ENCODE measurements at places on chromosomes 5 and 9. TPM values are rescaled to one million over a fixed set of nuclear protein-coding genes. Genes with fewer than 3 reads are reported as not detected.

DNA sequence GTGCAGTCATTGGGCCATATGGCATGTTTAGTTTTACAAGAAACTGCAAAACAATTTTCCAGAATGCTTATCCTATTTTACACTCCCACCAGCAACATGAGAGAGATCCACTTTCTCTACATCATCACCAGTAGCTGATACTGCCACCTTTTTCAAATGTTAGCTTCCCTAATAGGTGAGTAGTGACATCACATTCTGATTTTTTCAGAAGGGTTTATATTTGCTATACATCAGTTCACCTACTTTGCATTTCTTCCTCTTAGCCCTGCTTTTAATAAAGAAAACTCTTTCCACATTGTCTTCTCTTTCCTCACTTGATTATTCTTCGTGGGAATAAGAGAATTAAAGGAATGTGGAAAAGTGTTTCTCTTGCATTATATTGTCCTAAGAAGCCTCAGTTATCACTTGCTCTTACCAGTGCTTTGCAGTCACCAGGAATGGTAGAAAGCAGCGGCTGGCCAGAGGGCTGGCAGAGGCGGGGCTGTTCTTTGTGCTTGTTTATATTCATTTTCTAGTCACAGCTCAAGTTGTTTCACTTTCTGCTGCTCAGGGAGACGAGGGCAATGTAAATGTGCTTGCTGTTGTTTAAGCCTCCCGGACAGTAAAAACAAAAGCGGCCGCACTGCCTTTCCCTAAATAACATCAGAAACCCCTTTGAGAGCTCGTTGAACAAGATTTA lies 164.8 kb downstream of the HSD17B3 start:
- peak overlapping the region; percentile 60 for H3K27ac ChIP-seq
- no peak overlapping the region for H3K4me3 ChIP-seq
- no peaks in the 10 kb centered on the region for H3K36me3 ChIP-seq

The FGF18 gene
- 2.3 TPM for total RNA-seq

The ANKHD1 gene
- 136 TPM for total RNA-seq

DNA sequence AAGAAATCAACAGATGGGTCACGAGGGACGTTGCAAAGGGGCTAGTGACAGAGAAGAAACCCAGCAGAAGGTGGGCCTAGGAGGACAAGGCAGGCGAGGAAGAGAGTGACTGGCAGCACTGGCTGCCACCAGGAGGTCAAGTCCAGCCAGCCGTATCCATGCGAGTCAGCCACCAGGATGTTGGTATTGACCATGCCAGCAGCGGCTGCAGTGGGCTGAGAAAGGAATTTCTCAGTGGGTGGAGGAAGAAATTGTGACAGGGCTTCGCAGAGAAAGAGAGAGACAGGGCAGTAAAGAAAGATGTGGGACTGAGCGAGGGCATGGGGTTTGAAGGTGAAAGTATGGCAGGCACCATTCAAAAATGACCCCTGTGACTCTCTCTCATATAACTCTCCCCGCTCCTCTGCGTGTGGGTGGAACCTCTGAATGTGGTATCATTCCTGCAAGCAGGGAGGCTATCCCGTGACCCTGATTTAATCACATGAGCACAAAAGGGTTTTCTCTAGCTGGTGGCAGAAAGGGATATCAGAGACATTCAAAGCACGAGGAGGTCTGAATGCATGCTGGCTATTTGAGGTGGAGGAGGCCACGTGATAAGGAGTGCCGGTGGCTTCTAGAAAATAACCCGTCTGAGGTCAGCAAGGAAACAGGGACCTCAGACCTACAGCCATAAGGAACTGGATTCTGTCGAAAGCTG lies 45.4 kb upstream of the FBXW11 start:
- no peaks in the 10 kb centered on the region for H3K4me1 ChIP-seq
- no peak for DNase-seq
- H3K4me3 ChIP-seq = no peak overlapping the region
- no peaks in the 10 kb centered on the region for H3K27me3 ChIP-seq

The RASEF gene
- 16.9 TPM for total RNA-seq

The ENTPD8 gene
- 0.15 TPM for total RNA-seq

GRCh38 chr5:148998174-148998797 lies 64.6 kb downstream of the SH3TC2 start:
- no peak overlapping the region for H3K27ac ChIP-seq
- H3K4me1 ChIP-seq = no peaks in the 10 kb centered on the region
- H3K36me3 ChIP-seq = no peaks in the 10 kb centered on the region
- H3K4me3 ChIP-seq = no peak overlapping the region

DNA sequence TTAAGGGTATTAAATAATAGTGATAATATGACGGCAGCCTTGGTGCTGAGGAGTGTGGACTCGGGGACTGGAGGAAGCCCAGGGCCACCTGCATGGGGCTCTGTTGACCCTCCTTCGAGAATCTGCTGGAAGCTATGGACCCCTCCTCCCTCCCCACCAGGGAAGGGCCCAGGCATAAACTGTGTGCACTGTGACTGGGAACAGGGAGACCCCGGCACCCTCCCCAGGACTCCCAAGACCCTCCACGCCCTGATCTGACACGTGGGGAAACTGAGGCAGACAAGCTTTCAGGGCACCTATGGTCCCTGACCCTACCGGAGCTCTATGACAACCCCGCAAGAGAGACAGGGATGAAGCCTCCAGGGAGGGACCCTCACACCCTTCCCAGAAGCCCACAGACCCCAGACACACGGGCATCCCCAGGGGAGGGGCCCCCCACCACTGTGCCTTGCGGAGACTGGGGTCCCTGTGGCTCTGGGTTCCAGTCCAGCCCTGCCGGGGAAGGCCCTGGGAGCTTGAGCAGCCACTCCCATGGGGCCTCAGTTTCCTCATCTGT lies 6.5 kb upstream of the EGFL7 start:
- H3K27me3 ChIP-seq = peaks cover 85% of the 10 kb centered on the region
- H3K4me3 ChIP-seq = no peak overlapping the region
- peak overlapping the region; percentile 87 for H3K27ac ChIP-seq
- no peak for DNase-seq
- no peaks in the 10 kb centered on the region for H3K36me3 ChIP-seq

The SCGB3A2 gene
- 108 TPM for total RNA-seq

The FOXD4L4 gene
- not detected for total RNA-seq

GRCh38 chr5:181044093-181044599 lies 4.1 kb downstream of the BTNL9 start:
- H3K27ac ChIP-seq = peak overlapping the region; percentile 45
- H3K4me1 ChIP-seq = no peaks in the 10 kb centered on the region
- H3K4me3 ChIP-seq = no peak overlapping the region
- no peak for DNase-seq
- no peaks in the 10 kb centered on the region for H3K27me3 ChIP-seq
- H3K36me3 ChIP-seq = no peaks in the 10 kb centered on the region

GRCh38 chr5:67379753-67380152 lies 183.2 kb upstream of the CD180 start:
- no peak overlapping the region for H3K27ac ChIP-seq
- H3K4me3 ChIP-seq = no peak overlapping the region
- DNase-seq = no peak
- H3K36me3 ChIP-seq = no peaks in the 10 kb centered on the region
- H3K27me3 ChIP-seq = no peaks in the 10 kb centered on the region

The BAAT gene
- 1.0 TPM for total RNA-seq

DNA sequence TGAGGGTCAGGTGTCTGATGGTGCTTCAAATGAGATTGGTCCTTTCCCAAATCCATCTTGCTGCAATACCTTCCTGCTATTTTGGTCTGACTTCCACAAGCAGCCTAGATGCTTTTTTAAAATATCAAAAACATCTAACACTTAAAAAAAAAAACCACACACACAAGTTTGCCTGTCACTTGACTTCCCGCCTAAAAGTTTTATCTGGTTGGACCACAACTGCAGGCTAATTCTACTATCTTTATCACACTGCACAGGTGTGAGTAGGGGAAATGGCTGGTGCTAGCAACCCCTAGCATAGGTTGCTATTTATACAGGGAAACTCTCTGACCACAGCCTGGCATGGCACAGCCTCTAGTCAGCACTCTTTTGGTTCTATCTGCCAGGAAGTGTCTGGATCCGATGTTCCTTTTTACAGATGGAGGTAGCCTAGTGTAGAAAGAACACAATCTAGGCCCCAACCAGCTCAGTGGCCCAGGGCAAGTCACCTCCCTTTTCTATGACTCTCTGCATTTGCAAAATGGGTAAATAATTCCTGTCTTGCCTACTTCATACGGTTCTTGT lies at the start of gene HEMGN:
HEMGN (minus strand) TSS at position 92 of the 564 bp plus-strand sequence; CDS start at position 56, 36 bp downstream.
- DNase-seq = no peak
- no peaks in the 10 kb centered on the region for H3K4me1 ChIP-seq
- H3K27me3 ChIP-seq = no peaks in the 10 kb centered on the region
- H3K27ac ChIP-seq = no peak within 1 kb of the TSS

DNA sequence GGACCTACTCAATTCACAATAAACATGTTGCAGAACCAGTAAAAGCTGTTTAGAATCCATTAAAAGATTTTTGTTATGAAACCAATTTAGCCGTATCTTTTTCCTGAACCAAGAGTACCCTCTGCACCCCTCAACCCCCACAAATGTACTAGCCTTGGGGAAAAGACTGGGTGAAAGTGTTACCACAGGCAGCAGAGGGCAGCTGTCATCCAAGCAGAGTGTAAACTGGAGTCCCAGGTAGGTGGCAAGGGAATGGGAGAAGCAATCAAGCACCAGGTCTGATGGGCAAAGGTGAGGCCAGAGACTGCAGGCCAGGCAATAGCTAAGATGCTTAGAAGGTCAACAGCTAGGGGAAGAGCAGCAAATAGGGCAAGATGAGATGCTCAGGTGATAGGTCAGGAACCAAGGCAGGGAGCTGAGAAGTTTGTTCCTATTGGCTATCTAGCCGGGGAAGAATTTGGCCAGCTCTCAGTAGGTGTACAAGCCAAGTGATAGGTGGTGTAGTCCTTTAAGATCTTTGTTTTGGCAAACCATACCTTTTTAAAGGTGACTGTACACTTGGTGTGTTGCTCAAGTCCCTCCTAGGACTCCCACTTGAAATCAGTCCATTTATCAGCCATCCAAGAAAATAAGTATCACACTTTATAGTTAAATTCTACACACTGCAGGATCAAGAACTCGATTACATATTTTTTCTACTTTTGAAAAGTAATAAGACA lies 77.8 kb upstream of the CCDC112 start:
- no peaks in the 10 kb centered on the region for H3K36me3 ChIP-seq
- H3K27ac ChIP-seq = no peak overlapping the region
- H3K4me3 ChIP-seq = no peak overlapping the region
- H3K4me1 ChIP-seq = peaks cover 11% of the 10 kb centered on the region

DNA sequence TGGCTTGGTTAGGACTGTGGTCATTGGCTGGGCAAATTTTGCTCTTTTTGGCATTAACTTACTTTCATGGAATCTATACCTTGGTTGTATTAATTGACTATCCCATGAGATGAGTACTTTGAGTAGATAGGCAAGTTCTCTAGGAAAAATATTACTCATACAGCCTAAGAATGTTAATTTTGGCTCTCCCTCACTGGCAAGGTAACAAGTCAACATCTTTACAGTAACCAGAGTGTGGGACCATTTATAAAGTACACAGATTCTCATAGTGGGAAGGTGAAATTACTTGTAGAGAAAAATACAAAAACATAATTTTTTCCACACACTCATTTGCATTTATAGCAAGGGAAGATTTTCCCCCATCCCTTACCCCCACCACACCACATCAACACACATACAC lies 154.6 kb upstream of the ZNF608 start:
- no peak for DNase-seq

DNA sequence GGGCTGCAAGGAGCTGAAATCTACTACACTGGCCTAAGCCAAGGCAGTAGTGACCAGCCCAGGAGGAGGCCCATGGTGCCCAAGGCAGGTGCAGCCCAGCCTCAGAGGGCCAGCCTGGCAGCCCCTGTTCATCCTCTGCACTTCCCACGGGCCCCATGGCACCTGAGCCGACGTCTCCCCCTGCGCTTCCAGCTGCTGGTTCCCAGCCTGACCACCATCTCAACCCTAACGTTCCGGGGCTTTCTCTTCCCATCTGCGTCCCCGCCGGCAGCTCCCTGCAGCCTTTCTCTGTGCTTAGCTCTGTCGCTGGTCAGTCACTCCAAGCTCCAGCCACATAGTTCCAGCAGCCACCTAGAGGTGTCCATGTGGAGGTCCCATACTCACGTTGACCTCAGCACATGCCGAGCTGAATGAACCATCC lies 105.5 kb upstream of the LMX1B start:
- DNase-seq = peak; percentile 56
- H3K27ac ChIP-seq = no peak overlapping the region
- H3K27me3 ChIP-seq = peaks cover 4% of the 10 kb centered on the region
- H3K4me1 ChIP-seq = no peaks in the 10 kb centered on the region
- no peaks in the 10 kb centered on the region for H3K36me3 ChIP-seq
- H3K4me3 ChIP-seq = no peak overlapping the region

The RAB3C gene
- 2.0 TPM for total RNA-seq

DNA sequence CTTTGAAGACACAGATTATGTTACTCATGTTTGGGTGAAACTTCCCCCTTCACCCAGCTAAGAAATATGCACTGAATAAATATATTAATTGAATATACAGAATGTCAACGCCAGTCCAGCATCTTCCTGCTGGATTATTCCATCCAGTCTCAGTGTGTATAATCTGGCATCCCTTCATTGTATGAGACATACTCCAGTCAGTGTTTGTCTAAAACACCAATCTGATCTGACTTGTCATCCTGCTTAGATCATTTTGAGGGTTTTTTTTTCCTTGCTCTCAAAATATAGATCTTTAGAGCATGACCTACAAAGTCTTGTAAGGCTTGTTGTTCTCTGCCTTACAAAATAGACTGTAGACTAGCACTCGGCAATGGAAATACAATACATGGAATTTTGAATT lies 195.1 kb downstream of the SMARCA2 start:
- no peaks in the 10 kb centered on the region for H3K27me3 ChIP-seq
- H3K4me3 ChIP-seq = no peak overlapping the region
- DNase-seq = no peak
- H3K4me1 ChIP-seq = no peaks in the 10 kb centered on the region
- H3K27ac ChIP-seq = no peak overlapping the region
- H3K36me3 ChIP-seq = no peaks in the 10 kb centered on the region

The PRUNE2 gene
- total RNA-seq = 7.3 TPM

The CDH9 gene
- total RNA-seq = not detected

The RABEPK gene
- total RNA-seq = 13.9 TPM

- H3K27me3 ChIP-seq = peaks cover 18% of the 10 kb centered on the region
- H3K27ac ChIP-seq = no peak overlapping the region
- no peak for DNase-seq
- H3K4me3 ChIP-seq = no peak overlapping the region
These were observed 42.8 kb upstream of the FAT2 start for GRCh38 chr5:151633892-151634291.

DNA sequence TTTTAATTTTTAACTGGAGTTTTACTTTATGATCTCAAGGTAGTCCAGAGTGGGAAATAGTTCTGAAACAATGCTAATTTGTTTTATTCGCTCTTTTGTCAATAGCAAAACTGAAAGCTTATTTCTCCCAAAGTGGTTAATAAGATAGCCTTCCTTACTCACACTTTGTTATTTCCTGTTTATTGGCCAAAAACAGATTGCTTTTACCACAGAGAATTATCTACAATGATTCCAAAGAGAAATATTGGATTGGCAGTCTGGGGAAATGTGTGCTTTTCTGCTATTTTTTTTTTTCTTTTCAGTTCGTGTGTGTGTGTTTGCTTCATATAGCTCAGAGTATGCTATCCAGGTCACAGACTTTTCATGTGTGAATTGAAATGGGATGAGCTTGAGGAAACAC lies 756.7 kb upstream of the RGMB start:
- no peak for DNase-seq
- no peaks in the 10 kb centered on the region for H3K4me1 ChIP-seq
- no peaks in the 10 kb centered on the region for H3K36me3 ChIP-seq
- no peak overlapping the region for H3K4me3 ChIP-seq
- no peak overlapping the region for H3K27ac ChIP-seq

The SPINK13 gene
- not detected for total RNA-seq

All from left lung (tissue), 14 donors.